AG20443 (cell line): ENCODE measurements at places on chromosomes 13 and 19.

GRCh38 chr13:24851546-24851945 lies 87.6 kb downstream of the RNF17 start:
- DNase-seq: no peak

DNA sequence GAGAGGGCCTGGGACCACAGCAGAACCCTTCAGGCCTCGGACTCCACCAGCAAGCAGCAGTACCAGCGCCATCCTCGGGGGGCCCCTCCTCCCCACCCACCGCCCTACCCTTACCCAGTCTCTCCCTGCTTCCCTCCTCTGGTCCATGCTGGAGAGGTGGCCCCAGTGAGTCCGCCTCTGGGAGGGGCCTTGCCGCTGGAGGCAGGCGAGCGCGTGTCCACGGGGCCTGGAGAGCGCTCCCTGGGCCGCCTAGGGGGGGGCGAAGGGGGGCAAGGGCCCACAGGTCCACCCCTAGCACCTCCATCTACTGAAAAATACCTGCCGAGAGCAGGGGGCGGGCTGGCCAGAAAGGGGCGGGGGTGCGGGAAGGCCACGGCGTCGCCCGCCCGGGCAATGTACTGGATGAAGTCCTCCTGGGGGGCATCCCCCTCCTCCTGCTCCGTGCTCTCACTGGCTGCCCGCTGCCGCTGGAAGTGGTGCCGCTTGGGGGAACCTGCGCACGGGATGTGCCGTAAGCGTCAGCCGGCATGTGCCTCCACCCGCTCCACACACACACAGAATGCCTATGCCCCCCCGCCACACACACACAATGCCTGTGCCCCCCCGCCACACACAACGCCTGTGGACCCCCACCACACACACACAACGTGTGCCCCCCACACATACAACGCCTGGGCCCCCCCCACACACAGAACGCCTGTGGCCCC lies 6.9 kb downstream of the CBARP start:
- DNase-seq: no peak

- no peak for DNase-seq
Measured at GRCh38 chr19:50719566-50719965, at the start of gene SHANK1. TSS of gene SHANK1 (minus strand) at chr19:50719802. CDS start at chr19:50716919, 2,883 bp downstream.

- DNase-seq: no peak
Measured at GRCh38 chr19:46492841-46493235, 2.8 kb downstream of the PNMA8B start.

DNA sequence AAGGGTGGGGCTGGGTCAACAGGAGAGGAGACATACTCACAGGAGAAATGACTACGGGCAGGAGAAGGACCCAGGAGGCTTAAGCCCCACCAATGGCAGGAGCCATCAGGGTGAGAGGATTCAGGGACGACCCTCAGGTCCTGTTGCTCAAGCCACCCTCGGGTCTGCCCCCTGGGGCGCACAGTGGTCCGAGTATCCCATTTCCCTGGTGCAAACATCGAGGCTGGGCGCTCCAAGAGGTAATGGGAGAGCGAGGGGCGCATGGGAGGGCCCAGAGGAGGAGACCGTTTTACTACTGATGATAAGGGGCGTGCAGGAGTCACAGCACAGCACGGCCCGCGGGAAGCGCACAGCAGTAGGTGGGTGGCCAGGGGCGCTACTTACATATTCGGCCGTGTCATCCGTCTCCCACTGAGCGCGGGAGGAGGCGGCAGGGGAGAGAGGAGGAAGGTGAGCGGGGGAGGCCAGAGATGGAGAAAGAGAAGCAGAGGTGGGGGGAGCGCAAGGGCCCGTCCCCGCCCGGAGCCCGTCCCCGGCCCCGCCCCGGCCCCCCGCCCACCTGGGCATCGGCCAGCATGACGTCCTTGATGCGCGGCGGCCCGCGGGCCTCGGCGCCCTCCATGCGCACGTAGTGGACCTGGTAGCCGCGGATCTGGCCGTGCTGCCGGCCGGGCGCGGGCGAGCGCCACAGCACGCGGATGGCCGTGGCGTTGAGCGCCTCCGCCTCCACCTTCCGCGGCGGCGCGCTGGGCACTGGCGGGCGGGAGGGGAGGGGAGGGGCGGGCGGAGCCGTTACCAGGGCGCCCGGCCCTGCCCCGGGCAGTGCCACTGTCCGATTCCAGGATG lies 111.5 kb downstream of the PTPRS start:
- no peak for DNase-seq

GRCh38 chr19:48419158-48419920 lies 25.9 kb downstream of the GRIN2D start:
- peak; percentile 58 for DNase-seq

GRCh38 chr13:77351315-77351714 lies 24.4 kb upstream of the MYCBP2 start:
- no peak for DNase-seq

DNA sequence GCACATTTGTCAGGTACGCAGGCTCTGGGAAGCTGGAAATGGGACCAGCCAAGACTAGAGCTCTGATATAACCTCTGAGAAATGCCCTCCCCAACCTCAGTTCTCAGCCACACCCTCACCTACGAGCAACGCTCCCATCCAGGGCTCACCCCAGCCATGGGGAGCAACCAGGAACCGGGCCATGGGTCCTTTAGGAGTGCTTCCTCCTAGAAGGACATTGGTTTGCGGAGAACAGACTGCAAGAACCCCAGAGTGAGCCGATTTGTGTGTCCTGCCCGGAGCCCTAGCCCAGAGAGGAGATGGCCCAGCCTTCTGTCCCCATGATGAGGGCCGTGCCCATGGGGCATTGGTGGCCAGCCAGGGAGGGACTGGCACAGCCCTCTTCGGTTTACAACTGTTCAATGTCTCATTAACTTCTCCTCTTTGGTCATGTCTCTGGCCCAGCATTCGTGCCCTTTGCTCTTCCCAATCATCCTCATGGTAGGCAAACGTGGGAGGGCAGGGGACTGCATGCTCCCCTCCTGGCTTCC lies 32.9 kb upstream of the IGSF23 start:
- no peak for DNase-seq

DNA sequence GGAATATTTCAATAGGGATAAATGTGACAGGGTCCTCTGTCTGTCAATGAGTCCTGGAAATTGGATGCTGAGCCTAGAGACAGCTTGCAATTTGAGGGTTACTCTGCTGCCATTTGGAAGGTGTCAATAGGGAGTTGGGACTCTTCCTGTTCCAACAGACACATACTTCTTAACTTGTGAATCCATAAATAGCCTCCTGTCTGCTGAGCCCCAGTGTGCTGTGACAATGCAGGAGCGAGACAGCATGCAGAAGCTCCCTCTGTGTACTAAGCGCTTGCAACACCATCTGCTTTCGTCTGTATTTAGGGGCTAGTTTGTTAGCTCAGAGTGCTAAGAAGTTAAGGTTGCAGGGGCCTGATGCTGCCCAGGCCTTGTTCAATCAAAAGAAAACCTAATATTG lies 58.5 kb upstream of the GPR12 start:
- no peak for DNase-seq

GRCh38 chr19:1134431-1134830 lies 30.6 kb downstream of the GPX4 start:
- DNase-seq: no peak

DNA sequence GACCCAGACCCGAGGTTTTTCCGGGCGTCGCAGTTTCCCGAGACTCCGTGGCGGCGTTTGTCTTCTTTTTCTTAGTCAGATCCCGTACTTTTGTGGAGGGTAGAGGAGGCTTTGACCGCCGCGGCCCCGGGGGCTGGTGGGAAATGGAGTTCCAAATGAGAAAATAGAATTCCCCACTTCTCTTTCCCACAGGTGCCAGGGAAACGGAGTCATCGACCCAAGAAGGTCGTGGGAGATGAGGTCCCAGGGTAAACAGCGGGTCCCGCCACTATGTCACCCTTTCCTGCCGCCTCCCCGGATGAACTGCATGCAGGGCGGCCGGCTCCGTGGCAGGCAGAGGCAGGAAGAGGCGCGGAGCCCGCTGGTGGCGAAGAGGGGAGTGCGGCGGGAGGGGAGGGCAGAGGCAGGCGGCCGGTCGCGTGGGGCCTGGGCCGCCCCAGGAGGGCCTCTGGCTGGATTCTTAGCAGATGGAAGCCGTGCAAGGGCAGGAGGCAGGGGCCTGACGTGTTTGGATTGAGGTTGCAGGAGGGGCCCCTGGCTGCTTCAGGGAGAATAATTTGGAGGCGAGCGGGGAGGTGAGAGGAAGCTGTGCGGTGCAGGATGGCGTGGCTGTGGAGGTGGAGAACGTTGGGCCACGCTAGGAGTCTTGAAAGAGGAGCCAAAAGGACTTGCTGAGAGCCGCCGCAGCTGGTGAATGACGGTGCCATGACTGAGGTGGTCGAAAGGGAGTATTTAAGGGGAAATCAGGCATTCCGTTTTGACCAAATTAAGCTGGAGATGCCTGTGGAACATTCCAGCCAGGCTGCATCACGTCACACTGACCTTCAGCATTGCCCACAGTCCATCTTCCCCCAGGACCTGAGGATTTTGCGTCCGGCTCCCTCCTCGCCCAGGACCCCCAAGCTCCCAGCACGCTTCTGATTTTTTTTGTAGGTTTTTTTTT lies 11.7 kb downstream of the CYTH2 start:
- DNase-seq: peak; percentile 56

GRCh38 chr19:16330368-16330801 lies 5.8 kb downstream of the KLF2 start:
- peak; percentile 63 for DNase-seq

- no peak for DNase-seq
Measured at GRCh38 chr19:35642312-35642711, 767 bp downstream of the ETV2 start.

- peak; percentile 99 for DNase-seq
Measured at GRCh38 chr19:58150328-58150921, at the start of gene ZNF329. TSS of gene ZNF329 (minus strand) at chr19:58150789. CDS start at chr19:58129503, 21,286 bp downstream.

- no peak for DNase-seq
Measured at GRCh38 chr19:1409204-1410005, 2.0 kb downstream of the DAZAP1 start.

DNA sequence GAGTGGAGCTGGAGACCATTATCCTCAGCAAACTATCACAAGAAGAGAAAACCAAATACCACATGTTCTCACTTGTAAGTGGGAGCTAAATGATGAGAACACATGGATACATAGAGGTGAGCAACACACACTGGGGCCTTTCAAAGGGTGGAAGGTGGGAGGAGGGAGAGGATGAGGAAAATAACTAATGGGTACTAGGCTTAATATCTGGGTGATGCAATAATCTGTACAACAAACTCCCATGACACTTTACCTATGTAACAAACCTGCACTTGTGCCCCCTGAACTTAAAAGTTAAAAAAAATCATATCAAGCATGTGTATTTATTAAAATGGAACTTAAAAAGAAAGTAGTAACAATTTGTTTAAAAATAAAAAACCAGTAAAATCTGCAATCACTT lies 5.0 kb downstream of the SIGLEC14 start:
- no peak for DNase-seq

GRCh38 chr13:112879283-112879833 lies 89.7 kb upstream of the MCF2L start:
- no peak for DNase-seq

DNA sequence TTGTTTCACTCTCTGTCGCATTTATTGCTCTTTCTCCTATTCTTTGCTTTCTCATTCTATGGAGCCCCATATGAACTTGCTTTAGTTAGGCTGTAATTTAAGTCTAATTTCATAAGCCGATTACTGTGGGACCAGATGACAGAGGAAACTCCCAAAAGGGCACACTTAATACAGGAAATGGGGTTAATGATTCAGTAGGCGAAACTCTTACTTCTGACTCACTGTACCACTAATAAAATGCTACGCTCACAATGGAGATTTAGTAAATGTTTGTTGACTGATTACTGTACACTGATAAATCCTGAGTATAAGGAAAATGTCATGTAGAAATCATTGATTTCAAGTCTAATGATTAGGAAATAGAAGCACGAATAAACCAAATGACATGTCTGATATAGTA lies 276.4 kb downstream of the KLF5 start:
- DNase-seq: peak; percentile 26

- DNase-seq: peak; percentile 49
Measured at GRCh38 chr13:97395447-97396136, 38.4 kb upstream of the RAP2A start.

- DNase-seq: no peak
Measured at GRCh38 chr13:42740753-42741152, 40.6 kb upstream of the FAM216B start.

- DNase-seq: no peak
Measured at GRCh38 chr19:35205733-35206323, 22.7 kb downstream of the FAM187B start.

GRCh38 chr19:9586764-9587163 lies 2.5 kb upstream of the ZNF121 start:
- peak; percentile 39 for DNase-seq

DNA sequence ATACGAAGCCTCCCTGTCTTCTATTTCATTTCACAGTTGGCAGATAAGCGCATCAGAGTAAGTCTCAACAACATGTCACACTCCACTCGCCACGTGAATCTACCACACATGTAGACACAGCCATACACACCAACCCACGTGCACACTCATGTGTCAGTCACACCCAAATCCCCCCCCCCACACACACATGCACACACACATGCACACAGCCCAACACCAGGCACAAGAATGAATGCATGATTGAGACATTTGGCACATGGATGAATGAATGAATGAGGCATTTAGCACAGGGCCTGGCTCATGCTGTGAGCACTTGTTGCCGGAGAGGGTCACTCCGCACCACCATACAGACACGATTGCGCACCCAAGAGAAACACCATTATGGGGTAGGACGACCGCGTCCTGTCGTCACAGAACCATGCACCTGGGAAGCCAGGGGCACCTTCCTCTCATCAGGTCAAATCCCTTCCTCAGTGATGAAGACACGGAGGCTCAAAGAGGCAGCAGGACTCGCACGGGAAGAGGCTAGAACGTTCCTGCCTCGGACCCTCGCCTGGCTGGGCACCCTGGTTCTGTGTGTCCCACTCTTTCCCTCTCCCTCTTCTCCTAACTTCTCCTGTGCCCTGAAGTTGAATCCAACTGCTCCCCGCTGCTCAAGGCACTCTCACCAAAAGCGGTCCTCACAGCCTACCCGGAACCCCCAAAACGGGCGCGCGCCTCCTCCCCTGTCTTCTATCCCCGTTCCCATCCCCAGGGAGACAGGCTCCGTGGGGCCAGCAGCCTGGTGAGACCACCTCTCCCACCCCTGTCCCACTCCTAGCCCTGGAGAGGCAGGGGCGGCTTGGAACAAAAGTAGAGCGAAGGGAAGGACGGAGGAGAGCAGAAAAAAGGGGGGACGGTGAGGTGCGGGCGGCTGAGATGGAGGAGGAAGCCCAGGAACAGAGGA lies 1.3 kb downstream of the MEIS3 start:
- no peak for DNase-seq

- DNase-seq: no peak
Measured at GRCh38 chr13:24159357-24159756, 1.2 kb upstream of the SPATA13 start.

- DNase-seq: peak; percentile 66
Measured at GRCh38 chr19:5718579-5719273, 1.2 kb downstream of the LONP1 start.

GRCh38 chr19:30310602-30311263 lies 61.5 kb upstream of the ZNF536 start:
- DNase-seq: no peak
